NCI-H187 (cell line): ENCODE measurements at places on chromosomes 5 and 9.

- DNase-seq = no peak
These were observed 49.9 kb upstream of the CTSL start for GRCh38 chr9:87675906-87676515.

DNA sequence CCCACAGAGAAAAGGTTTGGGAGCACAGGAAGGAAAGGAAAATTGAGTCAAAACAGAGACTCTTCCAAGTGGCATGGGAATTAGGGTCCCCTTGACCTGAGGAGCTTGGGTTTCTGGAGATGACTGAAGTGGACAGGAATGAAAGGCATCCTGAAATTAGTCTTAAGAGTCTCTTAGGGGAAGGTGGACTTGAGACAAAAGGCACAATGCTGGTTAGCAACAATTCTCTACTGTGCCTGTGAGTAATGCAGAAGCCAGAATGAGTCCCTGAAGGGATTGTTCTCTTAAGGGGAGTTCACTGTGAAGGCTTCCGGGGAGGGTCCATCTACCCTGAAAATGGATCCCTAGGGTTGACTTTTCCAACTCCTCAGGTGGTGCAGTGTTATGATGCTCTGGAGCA is 58.4 kb upstream of the FOXE1 start:
- DNase-seq = no peak

DNA sequence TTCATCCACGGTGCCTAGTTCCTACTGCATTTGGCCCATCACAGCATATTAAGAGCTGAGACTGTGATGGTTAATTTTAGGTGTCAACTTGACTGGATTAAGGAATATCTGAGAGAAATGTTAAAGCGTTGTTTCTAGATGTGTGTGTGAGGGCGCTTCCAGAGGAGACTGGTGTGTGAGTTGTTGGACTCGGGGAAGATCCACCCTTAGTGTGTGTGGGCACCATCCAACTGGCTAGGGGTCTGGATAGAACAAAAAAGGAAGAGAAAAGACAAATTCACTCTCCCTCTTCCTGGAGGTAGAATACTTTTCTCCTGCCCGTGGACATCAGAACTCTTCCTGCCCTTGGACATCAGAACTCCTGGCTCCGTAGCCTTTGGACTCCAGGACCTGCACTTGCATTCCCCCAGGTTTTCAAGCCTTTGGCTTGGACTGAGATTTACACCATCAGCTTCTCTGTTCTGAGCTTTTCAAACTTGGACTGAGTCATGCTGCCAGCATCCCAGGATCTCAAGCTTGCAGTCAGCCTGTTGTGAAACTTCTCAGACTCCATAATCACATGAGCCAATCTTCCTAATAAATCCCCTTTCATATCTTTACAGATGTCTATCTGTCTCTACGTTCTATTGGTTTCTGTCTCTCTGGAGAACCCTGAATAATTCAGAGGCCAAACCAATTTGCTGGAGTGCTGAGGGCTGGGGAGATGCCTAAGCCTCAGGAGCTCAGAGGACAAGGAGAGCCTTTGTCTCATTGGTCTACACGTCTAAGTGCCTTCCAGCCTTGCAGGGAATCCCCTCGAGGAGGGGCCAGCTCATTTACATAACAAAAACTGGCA is 164.5 kb downstream of the DCP2 start:
- no peak for DNase-seq

DNA sequence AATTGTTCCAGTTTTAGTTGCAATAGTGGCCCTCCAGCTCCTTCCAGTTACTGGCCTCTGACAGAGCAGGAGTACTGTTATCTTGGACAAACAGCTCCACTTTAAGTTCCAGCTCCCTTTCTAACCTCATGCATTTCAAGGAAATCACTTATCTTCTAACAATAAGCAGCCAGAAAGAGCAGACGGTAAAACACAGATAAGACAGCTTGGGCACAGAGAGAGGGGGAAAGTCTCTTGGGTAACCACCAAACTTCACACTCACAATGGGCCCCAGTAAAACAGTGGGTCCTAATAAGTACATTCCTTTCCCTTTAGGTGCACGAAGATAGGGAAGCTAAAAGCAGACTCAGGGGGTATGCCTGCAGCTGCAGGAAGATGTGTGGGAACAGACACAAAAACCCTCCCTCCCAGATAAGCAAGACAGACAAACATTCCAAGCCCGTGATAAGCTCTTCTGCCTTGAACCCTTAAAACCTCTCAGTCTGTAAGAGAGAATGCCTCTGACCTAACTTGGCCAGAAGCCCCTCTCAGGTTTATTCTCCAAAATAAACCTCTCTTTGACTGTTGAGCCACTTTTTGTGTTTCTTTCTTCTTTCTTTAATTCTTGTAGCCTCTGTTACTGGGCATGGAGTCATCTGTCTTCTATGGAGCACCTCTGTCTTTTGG is 30.8 kb downstream of the OR1J1 start:
- DNase-seq = no peak

GRCh38 chr9:71675105-71675856 is 93.0 kb downstream of the CEMIP2 start:
- DNase-seq = no peak

- DNase-seq = no peak
These were observed 159.9 kb downstream of the FANCC start for GRCh38 chr9:95157481-95158151.

DNA sequence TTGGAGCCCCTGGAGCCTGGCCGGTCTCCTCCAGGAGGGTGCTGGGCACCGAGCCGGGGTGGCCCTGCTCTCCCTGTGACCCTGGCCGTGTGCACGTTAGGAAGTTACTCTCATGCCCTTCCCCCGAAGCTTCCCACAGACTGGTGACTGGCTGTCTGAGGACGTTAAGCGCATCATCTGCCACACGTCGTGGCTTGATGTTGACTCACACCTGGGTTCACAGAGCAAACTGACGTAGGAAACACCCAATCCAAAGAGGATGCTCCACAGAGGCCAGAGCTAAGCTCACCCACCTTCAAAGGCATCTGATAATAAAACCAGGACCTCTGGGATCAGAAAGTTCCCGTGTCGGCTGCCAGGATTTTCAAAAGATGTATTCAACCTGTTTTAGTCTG is 152.9 kb upstream of the PHYKPL start:
- no peak for DNase-seq

GRCh38 chr9:124480621-124480981 is 26.6 kb downstream of the NR5A1 start:
- no peak for DNase-seq

DNA sequence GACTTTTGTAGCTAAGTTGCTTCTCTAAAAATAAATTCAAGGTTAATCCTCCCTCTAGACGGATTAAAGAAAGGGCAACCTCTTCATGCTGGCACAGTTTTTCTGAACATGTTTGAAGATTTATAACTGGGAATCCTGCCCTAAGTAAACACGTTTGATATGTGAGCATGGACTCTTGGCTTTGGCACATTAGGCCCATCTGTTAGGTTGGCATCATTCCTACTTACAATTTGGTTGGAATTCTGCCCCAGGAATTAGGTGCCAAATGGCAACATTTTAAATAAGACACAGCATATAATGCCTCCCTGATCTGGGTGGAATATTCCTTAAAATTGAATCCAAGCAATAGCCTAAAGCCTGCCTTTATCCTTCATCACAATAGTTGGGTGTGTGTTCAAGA is 372.3 kb upstream of the CDH18 start:
- DNase-seq = no peak

DNA sequence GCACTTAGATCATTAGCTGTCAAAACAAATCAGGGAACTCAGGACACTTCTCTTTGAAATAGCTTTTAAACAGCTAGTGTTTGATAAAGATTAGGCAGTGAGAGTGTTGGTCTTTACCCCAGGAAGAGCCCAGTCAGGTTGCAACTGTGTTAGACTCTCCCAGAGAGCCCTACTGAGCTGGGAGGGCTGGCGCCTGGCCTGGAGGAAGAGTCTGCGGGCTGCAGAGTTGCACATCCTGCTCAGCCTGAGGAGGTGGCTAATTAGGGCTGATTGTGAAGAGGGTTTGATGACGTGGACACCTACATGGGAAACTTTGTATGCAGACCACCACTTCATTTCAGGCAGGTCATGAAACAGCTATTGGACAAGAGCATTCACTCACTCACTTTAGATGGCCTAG is 112.0 kb downstream of the TMEM174 start:
- DNase-seq = no peak

- no peak for DNase-seq
These were observed 9.9 kb downstream of the PRDM6 start for GRCh38 chr5:123098767-123099513.
